ENCODE measurements at places on chromosomes 7 and 10.

DNA sequence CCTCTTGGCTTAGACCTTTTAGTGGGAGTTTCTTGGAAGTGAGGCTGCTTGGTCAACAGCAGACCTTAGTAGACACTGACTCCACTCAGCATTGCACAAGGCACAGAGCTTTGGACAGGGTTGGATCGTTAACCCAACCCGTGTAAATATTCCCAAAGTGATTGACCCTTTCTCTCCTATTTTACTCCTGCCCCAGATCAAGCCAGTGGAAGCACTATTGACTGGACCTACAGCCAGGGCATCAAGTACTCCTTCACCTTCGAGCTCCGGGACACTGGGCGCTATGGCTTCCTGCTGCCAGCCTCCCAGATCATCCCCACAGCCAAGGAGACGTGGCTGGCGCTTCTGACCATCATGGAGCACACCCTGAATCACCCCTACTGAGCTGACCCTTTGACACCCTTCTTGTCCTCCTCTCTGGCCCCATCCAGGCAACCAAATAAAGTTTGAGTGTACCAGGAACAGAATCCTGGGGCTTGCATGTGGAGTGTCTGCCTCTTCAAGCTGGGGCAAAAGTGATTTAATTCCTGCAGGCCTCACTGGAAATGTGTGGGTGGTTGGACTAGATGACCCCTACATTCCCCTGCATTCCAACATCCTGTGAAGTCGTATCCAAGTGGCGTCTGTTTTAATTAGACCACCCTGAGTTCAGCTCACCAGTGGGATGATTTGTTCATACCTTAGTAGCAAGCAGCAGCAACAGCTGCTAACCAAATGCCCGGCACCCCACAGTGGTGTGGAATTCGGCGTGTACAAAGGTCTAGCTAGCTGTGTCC is 7.5 kb downstream of the CPA1 start:
- H3K4me3 ChIP-seq = no peak overlapping the region
- DNase-seq = no peak
- peaks cover 7% of the 10 kb centered on the region for H3K4me1 ChIP-seq

DNA sequence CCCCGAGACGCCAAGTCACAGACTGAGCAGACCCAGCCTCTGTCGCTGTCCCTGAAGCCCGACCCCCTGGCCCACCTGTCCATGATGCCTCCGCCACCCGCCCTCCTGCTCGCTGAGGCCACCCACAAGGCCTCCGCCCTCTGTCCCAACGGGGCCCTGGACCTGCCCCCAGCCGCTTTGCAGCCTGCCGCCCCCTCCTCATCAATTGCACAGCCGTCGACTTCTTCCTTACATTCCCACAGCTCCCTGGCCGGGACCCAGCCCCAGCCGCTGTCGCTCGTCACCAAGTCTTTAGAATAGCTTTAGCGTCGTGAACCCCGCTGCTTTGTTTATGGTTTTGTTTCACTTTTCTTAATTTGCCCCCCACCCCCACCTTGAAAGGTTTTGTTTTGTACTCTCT is 215.6 kb downstream of the TCF7L2 start:
- no peak overlapping the region for H3K27ac ChIP-seq
- no peak for DNase-seq
- no peaks in the 10 kb centered on the region for H3K27me3 ChIP-seq
- no peaks in the 10 kb centered on the region for H3K4me1 ChIP-seq

- no peak overlapping the region for H3K4me3 ChIP-seq
- H3K4me1 ChIP-seq = no peaks in the 10 kb centered on the region
- no peak overlapping the region for H3K27ac ChIP-seq
Observed at GRCh38 chr7:38880454-38880853, 28.5 kb downstream of the VPS41 start.

GRCh38 chr10:102066399-102067088 is 1.4 kb downstream of the HPS6 start:
- peak overlapping the region; percentile 67 for H3K4me3 ChIP-seq
- peaks cover 18% of the 10 kb centered on the region for H3K4me1 ChIP-seq
- no peaks in the 10 kb centered on the region for H3K27me3 ChIP-seq
- DNase-seq = no peak
- peaks cover 24% of the 10 kb centered on the region for H3K36me3 ChIP-seq
- H3K27ac ChIP-seq = peak overlapping the region; percentile 51

- no peaks in the 10 kb centered on the region for H3K4me1 ChIP-seq
- H3K27me3 ChIP-seq = no peaks in the 10 kb centered on the region
- no peak overlapping the region for H3K4me3 ChIP-seq
- no peak for DNase-seq
Observed at GRCh38 chr7:31935124-31936054, 134.8 kb downstream of the PDE1C start.

- H3K36me3 ChIP-seq = no peaks in the 10 kb centered on the region
- DNase-seq = no peak
- H3K4me3 ChIP-seq = no peak overlapping the region
- no peaks in the 10 kb centered on the region for H3K4me1 ChIP-seq
- H3K27ac ChIP-seq = no peak overlapping the region
Observed at GRCh38 chr10:86155054-86155921, 211.3 kb downstream of the GRID1 start.

GRCh38 chr10:15245530-15245929 is 77.0 kb upstream of the NMT2 start:
- no peaks in the 10 kb centered on the region for H3K4me1 ChIP-seq
- H3K36me3 ChIP-seq = peaks cover 16% of the 10 kb centered on the region
- H3K27me3 ChIP-seq = no peaks in the 10 kb centered on the region
- H3K4me3 ChIP-seq = no peak overlapping the region
- no peak overlapping the region for H3K27ac ChIP-seq

GRCh38 chr7:114107522-114107921 is 188.7 kb upstream of the PPP1R3A start:
- H3K27me3 ChIP-seq = no peaks in the 10 kb centered on the region
- no peaks in the 10 kb centered on the region for H3K36me3 ChIP-seq
- DNase-seq = no peak
- H3K4me3 ChIP-seq = no peak overlapping the region
- no peak overlapping the region for H3K27ac ChIP-seq

DNA sequence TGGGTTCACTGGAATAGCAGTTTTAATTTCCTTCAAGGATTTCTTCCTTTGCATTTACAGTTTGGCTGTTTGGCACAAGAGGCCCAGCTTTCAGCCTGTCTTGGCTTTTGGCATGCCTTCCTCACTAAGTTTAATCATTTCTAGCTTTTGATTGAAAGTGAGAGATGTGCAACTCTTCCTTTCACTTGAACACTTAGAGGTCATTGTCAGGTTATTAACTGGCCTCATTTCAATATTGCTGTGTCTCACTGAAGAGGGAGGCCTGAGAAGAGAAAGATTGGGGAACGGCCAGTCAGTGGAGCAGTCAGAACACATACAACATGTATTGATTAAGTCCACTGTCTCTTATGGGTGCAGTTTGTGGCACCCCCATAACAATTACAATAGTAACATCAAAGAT is 33.9 kb downstream of the PTTG1IP2 start:
- H3K4me3 ChIP-seq = no peak overlapping the region
- DNase-seq = no peak
- no peaks in the 10 kb centered on the region for H3K4me1 ChIP-seq

DNA sequence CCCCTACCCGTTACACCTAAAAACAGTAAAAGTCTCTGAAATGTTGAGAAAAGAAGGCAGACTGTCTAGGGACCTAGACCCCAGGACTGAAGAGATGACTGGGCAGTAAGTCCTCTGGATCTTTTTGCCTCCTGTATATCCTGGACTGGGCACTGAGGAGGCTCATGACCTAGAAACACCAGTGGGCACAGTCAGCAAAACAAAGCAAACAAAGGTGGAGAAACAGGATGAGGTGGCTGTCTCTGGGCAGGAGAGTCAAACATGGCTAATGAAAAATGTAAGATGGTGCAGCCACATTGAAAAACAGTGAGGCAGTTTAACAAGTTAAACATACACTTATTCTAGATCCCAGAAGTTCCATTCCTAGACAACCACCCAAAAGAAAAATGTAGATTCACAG is 45.9 kb downstream of the AKR1C4 start:
- no peak overlapping the region for H3K27ac ChIP-seq
- H3K4me1 ChIP-seq = no peaks in the 10 kb centered on the region
- H3K4me3 ChIP-seq = no peak overlapping the region
- no peaks in the 10 kb centered on the region for H3K36me3 ChIP-seq
- no peaks in the 10 kb centered on the region for H3K27me3 ChIP-seq

DNA sequence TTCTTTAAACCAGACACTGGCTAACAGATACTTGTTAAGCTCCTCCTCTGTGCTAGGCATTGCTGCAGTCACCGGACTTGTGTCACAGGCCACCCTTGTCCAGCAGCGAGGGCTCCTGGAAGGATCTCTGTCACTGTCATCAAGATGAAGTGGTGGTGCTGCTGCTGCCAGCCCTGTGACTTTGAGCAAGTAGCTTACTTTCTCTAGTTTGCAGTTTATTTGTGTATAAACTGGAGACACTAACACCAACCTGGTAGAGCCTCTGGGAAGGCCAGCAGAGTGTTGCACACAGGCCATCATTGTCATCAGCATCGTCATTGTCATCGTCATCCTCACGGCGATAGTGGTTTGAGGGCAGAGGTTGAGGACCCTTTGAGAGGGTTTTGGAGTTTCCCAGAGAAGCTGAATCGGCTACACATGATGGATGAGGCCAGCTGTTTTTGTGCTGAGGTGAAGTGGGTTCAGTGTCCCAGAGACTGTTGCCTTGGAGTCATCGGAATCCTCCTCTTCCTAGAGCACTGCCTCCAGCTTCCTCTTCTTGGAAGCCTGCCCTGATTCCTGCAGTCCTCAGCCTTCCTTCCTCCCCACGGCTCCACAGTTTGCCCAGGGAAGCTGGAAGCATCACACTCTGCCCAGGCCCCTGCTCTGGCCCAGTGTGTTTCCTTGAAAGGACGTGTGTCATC is 128.4 kb downstream of the GRK5 start:
- no peak for DNase-seq
- no peak overlapping the region for H3K4me3 ChIP-seq
- H3K27me3 ChIP-seq = no peaks in the 10 kb centered on the region
- no peak overlapping the region for H3K27ac ChIP-seq
- peaks cover 19% of the 10 kb centered on the region for H3K36me3 ChIP-seq

DNA sequence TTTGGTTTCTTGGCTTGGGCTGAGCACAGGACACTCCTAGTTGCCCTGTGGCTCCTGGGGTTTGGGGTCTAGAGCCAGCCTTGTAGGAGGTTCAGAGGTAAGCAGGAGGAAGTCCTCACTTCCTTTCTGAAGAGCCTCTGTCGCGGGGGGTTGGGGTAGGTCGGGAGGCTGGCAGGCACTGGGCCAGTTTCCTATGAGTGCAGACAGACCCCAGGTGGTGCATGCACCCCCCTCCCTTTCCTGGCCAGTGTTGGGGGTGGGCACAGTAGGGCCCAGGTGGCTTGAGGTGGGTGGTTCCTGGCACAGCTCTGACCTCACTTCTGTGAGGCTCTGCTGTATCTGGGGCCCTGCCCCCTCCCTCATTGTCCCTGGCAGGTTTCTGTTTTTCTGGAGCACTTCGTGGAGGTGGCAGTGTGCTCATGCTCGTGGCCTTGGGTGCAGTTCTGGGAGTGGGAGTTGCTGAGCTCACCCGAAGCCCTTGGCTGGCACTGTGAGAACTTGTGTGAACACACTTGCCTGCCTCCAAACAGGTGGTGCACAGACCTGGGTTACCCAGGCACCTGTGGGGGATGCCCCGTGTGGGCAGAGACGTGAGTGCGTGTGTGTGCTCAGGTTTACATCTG is 1.8 kb downstream of the PALD1 start:
- H3K27me3 ChIP-seq = peaks cover 39% of the 10 kb centered on the region
- peaks cover 12% of the 10 kb centered on the region for H3K4me1 ChIP-seq
- no peak overlapping the region for H3K4me3 ChIP-seq
- DNase-seq = no peak
- no peaks in the 10 kb centered on the region for H3K36me3 ChIP-seq

- peaks cover 3% of the 10 kb centered on the region for H3K27me3 ChIP-seq
- H3K4me3 ChIP-seq = no peak overlapping the region
- no peak for DNase-seq
- no peaks in the 10 kb centered on the region for H3K36me3 ChIP-seq
- no peak overlapping the region for H3K27ac ChIP-seq
- no peaks in the 10 kb centered on the region for H3K4me1 ChIP-seq
Observed at GRCh38 chr10:128576943-128577670, 450.9 kb upstream of the MKI67 start.

DNA sequence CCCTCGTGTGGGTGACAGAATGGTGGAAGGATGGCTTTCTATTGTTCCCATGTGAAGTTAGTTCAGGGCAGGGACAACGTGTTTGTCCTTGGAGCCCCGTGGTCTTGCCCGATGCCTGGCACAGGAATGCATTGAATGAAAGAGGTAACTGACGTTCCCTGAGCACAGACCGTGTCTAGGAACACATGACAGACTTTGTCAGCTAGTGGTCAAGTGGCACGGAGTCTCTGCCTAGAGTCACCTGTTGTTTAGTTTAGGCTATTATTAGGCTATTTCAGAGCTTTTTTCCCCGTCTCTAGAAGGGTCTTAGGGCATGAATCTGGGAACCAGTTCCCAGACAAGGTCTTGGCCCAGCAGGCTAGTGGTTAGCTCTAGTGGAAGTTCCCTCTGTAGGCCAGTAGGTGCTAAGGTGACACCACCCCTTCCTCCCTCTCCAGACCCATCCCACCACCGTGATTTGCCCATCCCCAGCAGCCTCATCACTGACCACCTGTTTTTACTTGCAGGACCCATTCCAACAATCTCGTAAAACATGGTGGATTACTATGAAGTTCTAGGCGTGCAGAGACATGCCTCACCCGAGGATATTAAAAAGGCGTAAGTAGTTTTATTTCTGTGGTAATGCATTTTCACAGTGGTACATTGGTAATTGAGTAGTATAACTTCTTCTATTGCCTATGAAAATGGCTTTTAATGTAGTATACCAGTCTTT is 21.4 kb downstream of the DNAJB6 start:
- peaks cover 44% of the 10 kb centered on the region for H3K36me3 ChIP-seq
- no peak overlapping the region for H3K27ac ChIP-seq
- H3K4me1 ChIP-seq = no peaks in the 10 kb centered on the region
- DNase-seq = no peak
- H3K27me3 ChIP-seq = no peaks in the 10 kb centered on the region
- H3K4me3 ChIP-seq = no peak overlapping the region

DNA sequence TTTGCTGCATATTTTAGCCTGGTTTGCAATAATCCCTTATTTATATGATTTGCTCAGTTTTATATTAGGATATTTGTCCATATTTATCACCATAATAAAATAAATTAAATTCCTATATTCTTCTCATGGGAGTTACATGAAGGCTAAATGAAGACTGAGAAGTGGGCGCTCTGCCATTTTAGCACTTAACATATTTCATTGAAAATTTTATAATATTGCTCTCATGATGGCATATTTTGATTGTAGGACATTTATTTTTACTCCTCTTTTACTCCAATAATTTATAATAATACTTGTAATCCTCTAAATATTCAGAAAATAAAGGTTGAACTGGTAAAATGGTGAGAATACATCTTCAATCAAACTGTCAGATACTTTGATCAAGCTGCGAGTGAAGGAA is 99.8 kb upstream of the SEMA3A start:
- H3K27me3 ChIP-seq = no peaks in the 10 kb centered on the region
- no peak overlapping the region for H3K4me3 ChIP-seq
- no peaks in the 10 kb centered on the region for H3K36me3 ChIP-seq
- no peak overlapping the region for H3K27ac ChIP-seq

- no peaks in the 10 kb centered on the region for H3K36me3 ChIP-seq
- H3K4me3 ChIP-seq = no peak overlapping the region
- no peaks in the 10 kb centered on the region for H3K4me1 ChIP-seq
- no peak overlapping the region for H3K27ac ChIP-seq
- DNase-seq = no peak
Observed at GRCh38 chr7:117041007-117041406, 87.7 kb downstream of the ST7 start.

- no peaks in the 10 kb centered on the region for H3K36me3 ChIP-seq
- no peak for DNase-seq
- no peak overlapping the region for H3K27ac ChIP-seq
- H3K4me3 ChIP-seq = no peak overlapping the region
- no peaks in the 10 kb centered on the region for H3K27me3 ChIP-seq
- H3K4me1 ChIP-seq = no peaks in the 10 kb centered on the region
Observed at GRCh38 chr7:122337011-122337410, 32.5 kb upstream of the FEZF1 start.
